NCI-H2081 treated with DMSO at 0.1 percent for 48 hours (cell line): ENCODE measurements at places on chromosomes 4 and X.

- no peak for DNase-seq
Measured at GRCh38 chrX:14164828-14165227, 135.1 kb upstream of the GEMIN8 start.

GRCh38 chr4:93810340-93810992 lies 18.1 kb upstream of the ATOH1 start:
- no peak for DNase-seq

- no peak for DNase-seq
Measured at GRCh38 chrX:148573119-148573518, 72.7 kb downstream of the AFF2 start.

DNA sequence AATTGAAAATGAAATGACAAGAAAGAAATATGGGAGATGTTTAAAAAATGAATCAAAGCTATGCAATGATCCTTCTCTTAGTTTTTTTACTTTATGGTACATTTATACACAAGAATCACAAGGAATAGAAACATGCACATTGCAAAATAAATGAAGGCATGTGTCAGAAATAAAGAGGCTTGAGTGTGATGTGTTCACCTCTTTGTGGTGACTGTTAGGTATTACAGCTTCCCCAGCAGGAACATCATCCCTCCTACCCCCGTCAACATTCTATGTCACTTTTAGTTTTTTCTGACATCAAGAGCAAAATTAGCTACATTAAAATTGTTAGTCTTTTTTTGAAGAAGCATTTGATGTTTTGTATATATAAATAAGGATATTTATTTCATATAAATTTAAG lies 214.8 kb downstream of the SLC4A4 start:
- no peak for DNase-seq

DNA sequence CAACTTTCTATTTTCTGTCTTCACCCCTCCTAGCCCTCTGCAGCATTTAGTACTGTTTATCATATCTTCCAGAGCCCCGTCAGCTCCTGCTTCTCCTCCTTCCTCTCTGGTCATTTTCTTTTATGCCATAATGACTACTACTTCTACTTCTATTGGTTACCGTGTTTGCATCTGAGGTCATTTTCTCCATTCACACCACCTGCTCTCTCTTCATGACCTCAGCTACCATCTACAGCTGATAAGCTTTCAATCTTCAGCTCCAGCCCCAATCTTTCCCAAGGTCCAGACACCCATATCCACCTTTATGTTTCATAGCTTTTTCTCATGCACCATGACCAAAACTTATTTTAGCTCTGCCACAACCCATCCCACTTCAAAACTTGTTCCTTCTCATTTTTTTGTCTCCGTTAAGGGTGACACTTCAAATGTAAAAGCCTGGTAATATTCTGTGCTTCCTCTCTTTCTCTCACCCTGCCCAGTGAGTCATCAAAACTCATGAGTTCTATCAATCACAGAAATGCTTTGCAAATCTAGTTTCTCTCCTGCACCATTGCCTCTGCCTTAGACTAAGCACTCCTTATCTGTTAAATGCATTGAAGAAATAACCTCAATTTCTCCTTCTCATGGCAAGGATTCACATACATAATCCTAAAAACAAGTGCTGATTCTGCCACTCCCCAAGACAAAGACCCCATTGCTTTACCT lies 71.3 kb upstream of the IQCM start:
- no peak for DNase-seq

- DNase-seq, result no peak
Measured at GRCh38 chrX:50889582-50889981, 21.0 kb upstream of the BMP15 start.

DNA sequence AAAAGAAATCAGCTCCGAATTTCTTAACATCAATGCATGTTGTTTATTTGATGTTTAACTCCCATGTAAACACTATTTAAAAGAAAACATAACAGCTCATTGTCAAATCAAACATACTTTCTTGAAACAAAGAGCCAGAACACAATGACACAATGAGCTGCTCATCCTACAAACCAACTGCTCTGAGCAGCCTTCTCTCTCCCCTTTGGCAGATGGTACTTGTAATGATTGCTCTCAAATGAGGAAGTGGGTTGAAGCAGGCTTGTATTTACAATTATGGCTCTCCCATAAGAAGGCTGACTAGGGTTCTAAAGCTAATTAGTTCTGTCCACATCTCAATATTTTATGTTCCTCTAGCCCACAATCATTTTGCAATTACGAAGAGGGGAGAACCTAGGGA lies 637.8 kb upstream of the ADGRL3 start:
- DNase-seq, result peak; percentile 11

- DNase-seq, result no peak
Measured at GRCh38 chrX:132710656-132711155, 221.9 kb upstream of the MBNL3 start.

DNA sequence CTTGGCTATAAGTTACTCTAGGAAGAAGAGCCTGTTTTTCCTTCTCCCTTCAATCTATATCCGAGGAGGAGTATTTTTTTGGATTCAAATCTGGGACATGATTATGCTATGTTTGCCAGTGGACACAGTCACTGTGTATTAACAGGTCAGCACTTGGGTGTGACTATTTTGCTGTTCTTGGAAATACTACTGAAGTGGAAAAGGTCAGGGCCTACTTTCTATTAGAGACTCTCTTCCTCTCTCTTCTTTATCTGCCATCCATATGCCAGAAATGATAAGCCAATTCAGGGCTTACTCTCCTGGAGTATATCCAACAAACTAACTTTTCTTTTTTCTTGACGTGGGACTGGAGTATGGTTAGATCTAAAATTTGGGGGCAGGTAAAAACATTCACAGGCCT lies 40.5 kb downstream of the MID1IP1 start:
- no peak for DNase-seq

DNA sequence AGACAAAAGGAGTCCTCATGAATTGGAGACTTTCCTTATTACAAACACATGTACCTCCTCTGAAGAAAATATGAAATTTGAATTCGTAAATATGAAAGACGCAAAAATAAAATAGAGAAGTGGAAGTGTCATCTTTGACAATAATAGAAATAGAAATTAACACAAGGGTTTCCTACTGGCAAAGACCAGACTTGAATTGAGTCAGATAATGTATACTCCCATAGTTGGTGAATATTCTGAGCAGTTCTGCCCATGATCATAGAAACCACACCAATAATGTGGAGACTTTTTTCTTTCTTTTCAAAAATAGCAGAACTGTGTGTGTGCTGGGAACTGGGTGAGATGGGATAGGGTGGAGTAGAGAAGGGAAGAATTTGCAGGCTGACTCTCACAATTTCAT lies 277.7 kb upstream of the TET2 start:
- no peak for DNase-seq

DNA sequence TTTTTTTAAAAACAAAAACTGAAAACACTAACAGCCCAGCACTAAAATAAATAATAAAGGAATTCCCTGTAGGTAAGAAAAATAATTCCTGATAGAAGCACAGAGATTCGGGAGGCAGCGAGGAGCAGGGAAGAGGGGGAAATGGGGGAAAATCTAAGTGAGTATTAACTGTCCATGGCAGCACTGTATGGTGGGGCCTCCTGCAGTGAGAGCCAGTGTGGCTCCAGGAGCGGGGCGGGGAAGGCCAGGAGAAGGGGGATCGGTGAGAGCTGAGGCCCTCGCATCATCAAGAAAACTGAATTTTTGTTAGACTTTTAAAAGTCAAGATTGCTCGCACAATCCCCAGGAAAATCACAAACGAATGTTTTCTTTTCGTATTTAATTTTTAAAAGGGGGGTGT lies 14.1 kb downstream of the RNF212 start:
- DNase-seq, result no peak

- DNase-seq, result no peak
Measured at GRCh38 chrX:42109428-42109827, 186.1 kb upstream of the CASK start.

GRCh38 chrX:130393451-130394074 lies 8.1 kb upstream of the GPR119 start:
- no peak for DNase-seq

DNA sequence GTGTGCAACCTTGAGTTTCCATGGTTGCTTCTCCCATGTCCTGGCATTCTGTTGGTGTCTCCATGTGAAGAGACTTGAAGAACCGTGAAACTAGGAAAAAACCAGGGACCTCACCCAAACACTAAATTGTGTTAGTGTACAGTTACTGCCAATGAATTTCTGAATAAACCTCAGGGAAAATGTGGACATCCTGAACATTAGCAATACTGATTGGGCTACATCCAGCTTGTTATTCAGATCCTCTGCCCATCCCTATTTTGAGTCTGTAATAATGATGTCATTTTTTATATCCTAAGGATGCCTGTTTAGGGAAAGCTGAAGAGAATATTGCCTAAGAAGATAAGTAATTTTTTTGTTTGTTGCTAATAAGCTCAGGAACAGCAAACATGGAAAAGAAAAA lies 262.7 kb downstream of the TMA16 start:
- no peak for DNase-seq

DNA sequence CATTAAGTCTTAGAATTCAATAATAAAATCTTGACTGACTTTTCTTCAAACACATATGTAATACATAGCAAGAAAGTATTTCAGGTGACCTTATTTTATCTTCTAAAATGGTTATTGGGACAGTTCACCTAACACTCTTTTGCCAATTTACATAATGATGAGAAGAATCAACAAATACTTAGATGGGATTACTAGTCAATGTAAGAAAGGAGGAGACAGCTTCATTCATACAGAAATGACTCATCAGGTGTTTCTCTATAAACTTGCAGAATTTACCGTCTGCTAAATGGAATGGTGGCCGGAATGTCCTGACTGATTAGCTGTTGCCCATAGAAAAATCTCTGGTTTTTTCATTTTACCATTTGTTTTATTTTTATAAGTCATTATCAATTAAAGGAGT lies 115.0 kb upstream of the ETNPPL start:
- DNase-seq, result no peak

GRCh38 chrX:132480581-132481203 lies 8.1 kb downstream of the MBNL3 start:
- peak; percentile 68 for DNase-seq

DNA sequence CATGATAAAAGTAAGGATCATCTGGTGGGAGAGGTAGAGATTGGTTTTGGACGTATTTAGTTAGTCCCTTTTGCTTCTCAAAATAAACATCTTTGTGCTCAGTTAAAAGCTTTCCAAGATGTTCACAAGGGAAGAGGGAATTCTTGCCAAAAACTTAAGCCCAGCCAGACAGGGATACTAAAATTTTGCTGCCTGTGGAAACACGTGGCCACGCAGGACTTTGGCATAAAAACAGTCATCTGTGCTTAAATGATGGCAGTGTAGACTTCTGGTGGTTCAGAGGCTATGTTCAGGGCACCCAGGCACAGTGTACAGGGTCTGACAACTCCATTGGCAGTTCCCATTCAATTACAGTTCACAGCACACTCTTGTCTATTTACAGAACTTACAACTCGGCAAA lies 93.2 kb upstream of the JADE1 start:
- DNase-seq, result no peak

DNA sequence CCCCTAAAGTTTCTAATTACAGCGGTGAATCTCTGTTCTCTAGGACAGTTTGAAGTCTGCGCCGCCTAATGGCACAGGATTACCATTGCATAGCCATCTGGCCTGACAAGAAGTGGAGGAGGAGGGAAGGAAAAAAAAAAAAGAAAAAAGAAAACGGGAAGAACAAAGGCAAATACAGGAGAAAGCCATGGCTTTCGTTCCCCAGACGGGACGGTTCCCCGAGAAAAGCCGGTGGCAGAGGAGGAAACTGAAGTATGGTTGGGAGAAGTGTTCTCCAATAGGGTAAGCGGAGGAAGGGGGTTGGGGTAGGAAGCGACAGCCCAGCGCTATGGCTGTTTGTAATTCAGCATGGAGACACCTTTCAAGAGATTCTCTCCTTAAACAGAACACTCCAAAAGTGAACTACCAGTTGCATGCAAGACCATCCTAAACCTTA lies 80.8 kb downstream of the HMGN5 start:
- peak; percentile 9 for DNase-seq

- DNase-seq, result no peak
Measured at GRCh38 chr4:9949573-9949972, 71.7 kb downstream of the SLC2A9 start.

DNA sequence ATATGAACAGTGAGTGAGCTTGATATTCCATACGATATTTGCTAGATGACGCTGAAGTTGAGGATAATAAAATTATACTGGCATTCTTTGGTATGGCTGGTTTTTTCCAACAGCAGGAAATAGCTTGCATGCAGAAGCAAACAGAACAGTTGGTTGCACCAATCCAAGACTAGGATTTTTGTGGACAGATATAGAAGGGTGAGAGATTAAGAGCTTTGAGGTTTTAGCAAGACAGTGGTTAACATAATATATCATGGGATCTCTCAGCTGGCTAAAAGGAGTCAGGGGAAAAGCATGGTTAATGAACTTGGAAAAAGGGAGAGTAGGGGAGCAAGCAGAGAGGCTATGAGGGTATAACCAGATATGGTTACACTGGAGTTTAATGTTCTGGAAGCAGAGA lies 127.9 kb downstream of the DHX15 start:
- DNase-seq, result no peak

GRCh38 chr4:153296040-153296823 lies 48.3 kb upstream of the MND1 start:
- DNase-seq, result no peak

- no peak for DNase-seq
Measured at GRCh38 chr4:184466634-184467033, 7.7 kb downstream of the IRF2 start.

GRCh38 chr4:83331956-83332355 lies 2.7 kb downstream of the HPSE start:
- DNase-seq, result no peak
